ENCODE measurements at places on chromosomes 1 and 21. TPM values are rescaled to one million over a fixed set of nuclear protein-coding genes. Genes with fewer than 3 reads are reported as not detected.

DNA sequence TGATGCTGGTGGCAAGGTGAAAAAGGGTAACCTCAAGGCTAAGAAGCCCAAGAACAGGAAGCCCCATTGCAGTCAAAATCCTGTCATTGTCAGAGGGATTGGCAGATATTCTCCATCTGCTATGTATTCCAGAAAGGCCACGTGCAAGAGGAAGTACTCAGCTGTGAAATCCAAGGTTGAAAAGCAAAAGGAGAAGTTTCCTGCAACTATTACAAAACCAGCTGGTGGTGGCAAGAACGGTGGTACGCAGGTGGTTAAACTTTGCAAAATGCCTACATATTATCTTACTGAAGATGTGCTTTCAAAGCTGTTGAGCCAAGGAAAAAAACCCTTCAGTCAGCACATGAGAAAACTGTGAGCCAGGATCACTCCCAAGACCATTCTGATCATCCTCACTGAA is 13.7 kb upstream of the VPS45 start:
- no peak for DNase-seq

DNA sequence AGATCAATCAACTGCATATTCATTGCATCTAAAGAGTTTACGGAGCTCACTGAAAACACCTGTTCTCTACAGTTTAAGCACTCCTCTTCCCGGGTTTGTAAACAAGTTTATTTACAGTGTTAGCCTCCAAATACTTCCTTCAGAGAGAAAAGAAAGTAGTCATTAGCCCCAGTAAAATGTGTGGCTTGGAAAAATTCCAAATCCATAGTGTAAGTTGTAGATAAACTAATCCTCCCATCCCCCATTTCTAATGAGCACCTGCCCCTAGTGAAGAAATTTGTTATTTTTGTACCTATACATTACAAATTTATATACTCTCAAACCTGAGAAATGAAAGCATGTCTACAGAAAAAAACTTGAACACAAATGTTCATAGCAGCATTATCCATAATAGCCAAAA is 21.9 kb downstream of the PUM1 start:
- DNase-seq: no peak

DNA sequence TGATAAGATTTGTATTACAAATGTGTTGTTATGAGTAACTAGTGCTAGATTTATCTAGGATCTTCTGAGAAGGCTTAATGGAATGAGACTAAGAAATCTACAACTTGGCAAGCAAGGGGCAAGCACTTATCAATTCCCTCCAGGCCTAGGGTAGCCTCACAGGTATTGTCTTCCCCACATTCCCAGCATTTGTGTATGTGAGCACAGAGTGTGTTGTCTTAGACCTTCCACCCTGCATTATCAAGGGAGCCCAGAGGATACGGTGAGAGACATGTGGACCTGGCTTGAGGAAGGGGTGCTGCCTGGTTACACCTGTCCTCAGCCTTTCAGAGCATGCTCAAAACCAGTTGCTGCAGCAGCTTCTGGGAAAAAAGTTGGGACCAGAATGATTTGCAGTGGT is 327.2 kb downstream of the MRPL39 start:
- no peak for DNase-seq

CFAP107 gene
- total RNA-seq: not detected

GRCh38 chr21:44390886-44391285 is 37.5 kb downstream of the TRPM2 start:
- DNase-seq: no peak

DNA sequence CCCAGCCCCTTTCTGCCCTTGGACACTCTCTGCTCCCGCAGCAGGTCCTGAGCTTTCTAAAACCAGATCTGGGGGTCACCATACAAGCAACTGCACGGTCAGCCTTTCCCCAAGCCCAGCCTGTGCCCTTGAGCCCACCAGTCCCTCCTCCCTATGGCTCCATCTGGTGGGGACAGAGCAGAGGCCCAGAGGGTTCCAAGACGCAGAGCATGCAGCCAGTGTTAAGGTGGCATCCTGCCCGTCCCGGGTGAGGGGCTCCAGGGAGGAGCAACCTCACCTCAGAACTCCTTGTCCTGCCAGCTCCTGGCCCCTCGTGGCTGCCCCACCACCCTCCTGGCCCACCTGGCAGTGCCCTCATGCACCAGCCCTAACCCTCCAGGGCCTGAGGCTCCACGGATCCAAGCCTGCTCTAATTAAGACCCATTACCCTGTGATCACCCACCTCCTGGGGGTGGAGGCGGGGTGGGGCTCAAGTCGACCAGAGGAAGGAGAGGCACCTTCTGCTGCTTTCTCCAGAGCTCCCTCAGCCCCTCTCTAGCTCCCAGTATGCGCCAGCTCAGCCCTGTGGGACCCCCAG is 8.5 kb downstream of the CHD5 start:
- peak; percentile 25 for DNase-seq

DNA sequence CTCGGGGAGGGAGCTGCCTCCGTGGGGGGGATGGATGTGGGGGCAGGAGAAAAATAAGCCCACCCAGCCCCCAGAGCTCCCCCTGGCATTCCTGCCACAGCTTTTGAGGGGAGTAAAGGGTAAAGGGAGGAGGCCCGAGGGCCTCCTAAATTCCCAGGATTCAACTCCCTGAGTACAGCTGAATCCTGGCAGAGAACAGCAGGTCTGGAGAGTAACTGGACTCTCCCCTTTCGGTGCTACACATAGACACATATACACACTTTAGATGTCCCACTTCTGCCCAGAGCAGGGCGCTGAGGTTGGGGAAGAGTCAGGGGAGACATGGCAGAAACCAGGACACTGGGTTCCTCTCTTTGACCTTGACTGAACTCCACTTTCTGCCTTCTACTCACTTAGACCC is 3.0 kb downstream of the KIRREL1 start:
- DNase-seq: peak; percentile 45

- DNase-seq: no peak
These were observed 44.2 kb downstream of the RPAP2 start for GRCh38 chr1:92343061-92343460.

DNA sequence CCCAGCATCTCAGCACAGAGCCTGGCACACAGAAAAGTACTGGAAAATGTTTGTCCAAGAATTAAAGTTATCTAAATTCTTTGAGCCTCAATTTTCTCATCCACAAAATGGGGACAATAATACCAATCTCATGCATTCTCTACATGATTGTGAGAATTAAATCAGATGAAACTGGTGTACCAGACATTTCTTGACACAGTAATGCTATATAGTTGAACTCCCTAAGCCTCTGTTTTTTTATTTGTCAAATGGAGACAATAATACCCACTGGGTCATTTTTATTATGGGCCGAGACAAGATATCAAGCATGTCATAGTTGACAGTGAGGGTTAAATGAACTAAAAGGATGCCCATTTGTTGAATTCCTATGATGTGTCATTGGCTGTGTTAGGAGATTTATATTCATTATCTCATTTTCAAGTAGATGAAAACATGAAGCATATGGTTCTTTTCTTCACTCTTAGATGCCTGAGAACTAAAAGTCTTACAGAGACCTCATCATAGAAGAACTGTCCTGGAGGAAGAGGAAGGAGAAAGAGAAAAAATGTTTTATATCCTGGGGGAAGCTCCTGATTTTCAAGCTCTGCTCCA is 17.5 kb upstream of the OTUD3 start:
- DNase-seq: no peak

GOLT1A gene
- total RNA-seq: not detected

- DNase-seq: no peak
These were observed 28.5 kb upstream of the KCNQ4 start for GRCh38 chr1:40755067-40755466.

POU3F1 gene
- not detected for total RNA-seq

GRCh38 chr1:90412563-90412962 is 304.5 kb downstream of the BARHL2 start:
- DNase-seq: no peak

DNA sequence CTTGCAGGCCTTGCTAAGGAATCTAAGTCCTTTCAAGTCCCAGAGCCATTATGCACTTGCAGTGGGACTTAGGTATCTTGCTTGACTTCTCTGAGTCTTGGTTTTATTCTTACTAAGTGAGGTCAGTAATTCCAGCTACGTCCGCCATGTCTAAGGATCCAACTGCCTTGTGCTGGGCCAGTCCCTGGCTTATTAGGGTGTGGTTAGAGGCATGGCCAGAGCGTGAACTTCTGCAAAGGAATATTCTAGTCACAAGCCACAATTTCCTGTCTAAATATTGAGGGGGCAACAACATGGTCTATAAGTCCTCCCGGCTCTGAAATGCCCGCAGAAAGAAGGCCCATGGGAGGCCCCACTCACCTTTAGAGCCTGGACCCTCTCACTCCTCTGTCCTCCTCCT is 82.9 kb downstream of the TMEM53 start:
- no peak for DNase-seq

ZNF593OS gene
- not detected for total RNA-seq
